ENCODE measurements at places on chromosomes 11 and 22. TPM values are rescaled to one million over a fixed set of nuclear protein-coding genes. Genes with fewer than 3 reads are reported as not detected.

BAD gene
- total RNA-seq, result 51.9 TPM

RAPSN gene
- 0.57 TPM for total RNA-seq

HTR3B gene
- not detected for total RNA-seq

ANO5 gene
- 1.1 TPM for total RNA-seq

GTSE1 gene
- total RNA-seq, result 46.1 TPM

SCGB2A2 gene
- total RNA-seq, result not detected

LRRC74B gene
- not detected for total RNA-seq

ATG16L2 gene
- 15.2 TPM for total RNA-seq

VPREB1 gene
- total RNA-seq, result not detected

CHID1 gene
- total RNA-seq, result 102 TPM

OR5B21 gene
- not detected for total RNA-seq

All from HCT116 (cell line).